ENCODE measurements at places on chromosomes 11 and 22. TPM values are rescaled to one million over a fixed set of nuclear protein-coding genes. Genes with fewer than 3 reads are reported as not detected.

DNA sequence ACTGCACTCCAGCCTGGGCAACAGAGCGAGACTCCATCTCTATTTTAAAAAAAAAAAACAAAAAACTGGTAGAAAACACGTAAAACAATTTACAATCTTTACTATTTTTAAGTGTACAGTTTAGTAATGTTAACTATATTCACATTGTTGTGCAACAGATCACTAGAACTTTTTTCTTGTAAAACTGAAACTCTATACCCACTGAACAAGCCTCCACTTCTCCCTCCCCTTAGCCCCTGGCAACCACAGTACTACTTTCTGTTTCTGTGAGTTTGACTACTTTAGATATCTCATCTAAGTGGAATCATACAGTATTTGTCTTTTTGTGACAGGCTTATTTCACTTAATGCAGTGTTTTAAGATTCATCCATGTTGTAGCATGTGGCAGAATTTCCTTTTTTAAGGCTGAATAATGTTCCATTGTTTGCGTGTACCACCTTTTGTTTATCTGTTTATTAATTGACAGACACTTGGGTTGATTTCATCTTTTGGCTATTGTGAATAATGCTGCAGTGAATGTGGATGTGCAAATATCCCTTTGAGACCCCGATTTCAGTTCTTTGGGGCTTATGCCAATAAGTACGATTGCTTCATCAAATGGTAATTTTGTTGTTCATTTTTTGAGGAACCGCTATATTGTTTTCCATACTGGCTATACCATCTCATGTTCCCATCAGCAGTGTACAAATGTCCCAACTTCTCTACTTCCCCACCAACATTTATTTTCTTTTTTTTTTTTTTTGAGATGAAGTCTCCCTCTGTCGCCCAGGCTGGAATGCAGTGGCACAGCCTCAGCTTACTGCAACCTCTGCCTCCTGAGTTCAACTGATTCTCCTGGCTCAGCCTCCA is 11.0 kb downstream of the DDB2 start:
- no peak for DNase-seq
- no peaks in the 10 kb centered on the region for H3K4me1 ChIP-seq
- no peak overlapping the region for H3K4me3 ChIP-seq
- H3K27me3 ChIP-seq: no peaks in the 10 kb centered on the region

DNA sequence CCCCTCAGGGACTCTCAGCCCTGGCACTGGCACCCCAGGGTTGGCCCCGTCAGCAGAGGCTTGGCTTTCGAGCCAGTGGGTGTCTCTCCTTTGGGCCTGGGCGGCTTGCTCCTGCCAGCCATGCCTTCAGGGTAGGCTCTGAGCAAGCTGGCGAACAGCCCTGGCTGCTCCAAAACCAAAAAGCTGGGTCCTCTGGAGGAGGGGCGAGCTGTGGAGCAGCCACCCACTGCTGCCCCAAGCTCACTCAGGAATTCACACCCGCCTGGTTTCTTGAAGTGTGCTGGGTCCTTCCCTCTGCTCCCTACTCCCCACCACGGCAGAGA is 6.2 kb downstream of the YDJC start:
- DNase-seq: no peak
- H3K4me3 ChIP-seq: no peak overlapping the region
- peak overlapping the region; percentile 77 for H3K27ac ChIP-seq
- peaks cover 40% of the 10 kb centered on the region for H3K4me1 ChIP-seq

GRCh38 chr11:84247926-84248325 is 961.8 kb upstream of the CCDC90B start:
- H3K36me3 ChIP-seq: no peaks in the 10 kb centered on the region
- no peak overlapping the region for H3K4me3 ChIP-seq
- no peak for DNase-seq
- peaks cover 15% of the 10 kb centered on the region for H3K4me1 ChIP-seq

- no peak for DNase-seq
- H3K27ac ChIP-seq: no peak overlapping the region
- peaks cover 3% of the 10 kb centered on the region for H3K27me3 ChIP-seq
- H3K4me3 ChIP-seq: no peak overlapping the region
Measured at GRCh38 chr11:17768547-17768946, 34.0 kb downstream of the KCNC1 start.

GRCh38 chr11:63920126-63920938 is 3.4 kb upstream of the RCOR2 start:
- peak overlapping the region; percentile 52 for H3K27ac ChIP-seq
- H3K27me3 ChIP-seq: no peaks in the 10 kb centered on the region
- no peak for DNase-seq
- H3K4me1 ChIP-seq: peaks cover 48% of the 10 kb centered on the region

- H3K4me1 ChIP-seq: peaks cover 9% of the 10 kb centered on the region
- no peak overlapping the region for H3K4me3 ChIP-seq
- DNase-seq: no peak
- no peaks in the 10 kb centered on the region for H3K27me3 ChIP-seq
- H3K36me3 ChIP-seq: no peaks in the 10 kb centered on the region
Measured at GRCh38 chr11:95585069-95585751, 204.4 kb downstream of the FAM76B start.

DNA sequence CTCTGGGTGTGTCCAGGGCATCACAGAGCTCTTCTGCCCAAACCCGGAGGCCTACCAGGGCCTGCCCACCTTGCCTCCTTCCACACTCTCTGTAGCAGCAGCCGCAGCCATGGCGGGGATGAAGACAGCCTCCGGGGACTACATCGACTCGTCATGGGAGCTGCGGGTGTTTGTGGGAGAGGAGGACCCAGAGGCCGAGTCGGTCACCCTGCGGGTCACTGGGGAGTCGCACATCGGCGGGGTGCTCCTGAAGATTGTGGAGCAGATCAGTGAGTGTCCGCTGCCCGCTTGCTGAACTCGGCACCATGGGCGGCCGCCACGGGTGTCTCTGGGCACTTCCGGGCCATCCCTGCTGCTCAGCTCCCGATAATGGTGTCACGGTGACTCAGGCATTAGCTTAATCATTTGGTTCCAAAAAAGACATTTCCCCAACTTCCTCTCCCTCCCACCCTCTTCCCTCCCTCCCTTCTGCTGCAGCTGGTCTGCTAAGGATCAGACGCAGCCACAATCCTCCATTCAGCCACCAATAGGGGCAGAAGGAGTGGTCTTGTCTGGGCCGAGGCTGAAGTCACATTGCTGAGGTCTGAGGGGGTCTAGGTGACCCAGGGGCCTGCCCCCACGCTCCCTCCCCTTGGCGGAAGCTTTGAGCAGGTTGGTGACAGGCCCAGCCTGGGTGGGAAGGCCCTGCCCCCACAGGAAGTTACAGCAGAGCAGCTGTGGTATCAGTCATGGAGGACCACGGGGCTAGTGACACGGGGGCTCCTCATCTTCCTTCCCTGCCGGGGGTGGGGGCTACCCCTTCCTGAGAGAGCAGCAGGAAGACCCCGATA is 950 bp downstream of the FERMT3 start:
- H3K4me3 ChIP-seq: peak overlapping the region; percentile 54
- peak overlapping the region; percentile 70 for H3K27ac ChIP-seq
- H3K27me3 ChIP-seq: no peaks in the 10 kb centered on the region
- peak; percentile 36 for DNase-seq

GRCh38 chr11:77547863-77548551 is 41.7 kb upstream of the AQP11 start:
- no peak overlapping the region for H3K27ac ChIP-seq
- H3K27me3 ChIP-seq: no peaks in the 10 kb centered on the region
- peak; percentile 38 for DNase-seq
- H3K4me3 ChIP-seq: no peak overlapping the region
- H3K36me3 ChIP-seq: no peaks in the 10 kb centered on the region
- peaks cover 9% of the 10 kb centered on the region for H3K4me1 ChIP-seq

GRCh38 chr11:79150966-79151365 is 289.9 kb downstream of the TENM4 start:
- H3K27me3 ChIP-seq: no peaks in the 10 kb centered on the region
- H3K36me3 ChIP-seq: no peaks in the 10 kb centered on the region
- no peak overlapping the region for H3K27ac ChIP-seq

GRCh38 chr11:4508886-4509285 is 26.4 kb downstream of the OR52K1 start:
- no peaks in the 10 kb centered on the region for H3K4me1 ChIP-seq
- H3K27me3 ChIP-seq: no peaks in the 10 kb centered on the region
- H3K27ac ChIP-seq: no peak overlapping the region
- no peaks in the 10 kb centered on the region for H3K36me3 ChIP-seq
- DNase-seq: no peak

- H3K4me1 ChIP-seq: no peaks in the 10 kb centered on the region
- no peak overlapping the region for H3K27ac ChIP-seq
- no peak for DNase-seq
- H3K4me3 ChIP-seq: no peak overlapping the region
- H3K27me3 ChIP-seq: peaks cover 40% of the 10 kb centered on the region
- no peaks in the 10 kb centered on the region for H3K36me3 ChIP-seq
Measured at GRCh38 chr22:21030621-21031544, 1.5 kb downstream of the SLC7A4 start.

GRCh38 chr22:41975299-41976069 is 6.2 kb downstream of the SEPTIN3 start:
- H3K4me1 ChIP-seq: peaks cover 25% of the 10 kb centered on the region
- no peaks in the 10 kb centered on the region for H3K36me3 ChIP-seq
- H3K27me3 ChIP-seq: no peaks in the 10 kb centered on the region
- H3K27ac ChIP-seq: peak overlapping the region; percentile 79
- H3K4me3 ChIP-seq: no peak overlapping the region

- H3K27ac ChIP-seq: peak overlapping the region; percentile 85
- H3K4me3 ChIP-seq: no peak overlapping the region
- H3K27me3 ChIP-seq: no peaks in the 10 kb centered on the region
- no peak for DNase-seq
- peaks cover 74% of the 10 kb centered on the region for H3K4me1 ChIP-seq
Measured at GRCh38 chr22:39177456-39177775, 24.9 kb upstream of the CBX7 start.

DNA sequence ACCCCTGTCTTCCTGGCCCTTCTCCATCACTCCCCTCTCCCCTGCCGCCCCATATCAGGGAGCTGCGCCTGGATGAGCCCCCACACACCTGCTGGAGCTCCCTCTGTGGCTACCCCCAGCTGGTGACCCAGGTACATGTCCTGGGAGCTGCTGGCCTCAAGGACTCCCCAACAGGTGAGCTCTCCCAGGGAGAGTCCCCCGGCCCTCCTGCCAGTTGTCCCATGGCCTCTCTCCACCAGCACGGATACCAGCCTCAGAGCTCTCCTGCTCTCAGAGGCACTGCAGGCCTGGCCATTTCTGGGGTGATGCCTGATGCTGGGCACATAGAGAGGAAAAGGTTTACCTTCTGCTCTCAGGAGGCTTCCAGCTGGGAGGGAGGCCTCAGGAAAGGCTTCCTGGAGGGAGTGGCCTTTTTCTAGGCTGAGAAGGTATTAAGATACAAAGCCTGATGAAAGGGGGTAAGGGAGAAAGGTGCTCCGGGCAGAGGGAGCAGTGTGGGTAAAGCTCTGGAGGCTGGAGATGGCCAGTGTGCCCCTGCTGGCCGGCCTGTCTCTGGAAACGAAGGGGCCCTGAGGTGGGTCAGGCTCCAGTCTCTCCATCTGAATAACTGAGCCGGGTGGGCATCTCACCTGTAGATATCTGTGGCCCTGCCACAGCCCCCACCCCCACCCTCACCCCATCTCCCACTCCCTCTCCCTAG is 6.0 kb upstream of the MYO7A start:
- no peak for DNase-seq
- H3K36me3 ChIP-seq: peaks cover 78% of the 10 kb centered on the region
- H3K27ac ChIP-seq: no peak overlapping the region
- no peaks in the 10 kb centered on the region for H3K27me3 ChIP-seq
- no peak overlapping the region for H3K4me3 ChIP-seq
- peaks cover 4% of the 10 kb centered on the region for H3K4me1 ChIP-seq

GRCh38 chr11:35009191-35009943 is 92.9 kb downstream of the PDHX start:
- H3K36me3 ChIP-seq: no peaks in the 10 kb centered on the region
- H3K27ac ChIP-seq: no peak overlapping the region
- DNase-seq: no peak
- no peaks in the 10 kb centered on the region for H3K27me3 ChIP-seq
- H3K4me3 ChIP-seq: no peak overlapping the region

DNA sequence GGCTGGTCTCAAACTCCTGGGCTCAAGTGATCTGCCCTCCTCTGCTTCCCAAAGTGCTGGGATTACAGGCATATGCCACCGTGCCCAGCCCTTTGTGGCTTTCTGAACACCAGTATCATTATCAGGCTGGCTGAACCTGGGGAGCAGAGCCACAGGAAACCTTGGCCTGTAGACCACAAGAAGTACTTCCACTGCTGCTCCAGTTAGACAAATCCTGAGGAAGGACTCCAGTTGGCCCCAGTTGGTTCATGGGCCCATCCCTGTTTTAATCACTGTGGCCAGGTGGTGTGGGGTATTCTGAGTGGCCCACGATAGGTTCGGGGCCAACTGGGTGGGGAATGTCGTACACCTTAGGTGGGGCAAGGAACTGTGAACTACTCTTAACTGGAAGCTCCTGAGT is 5.5 kb upstream of the DUSP18 start:
- DNase-seq: no peak
- no peaks in the 10 kb centered on the region for H3K36me3 ChIP-seq
- no peak overlapping the region for H3K4me3 ChIP-seq
- no peaks in the 10 kb centered on the region for H3K27me3 ChIP-seq
- H3K4me1 ChIP-seq: peaks cover 5% of the 10 kb centered on the region
- no peak overlapping the region for H3K27ac ChIP-seq

DNA sequence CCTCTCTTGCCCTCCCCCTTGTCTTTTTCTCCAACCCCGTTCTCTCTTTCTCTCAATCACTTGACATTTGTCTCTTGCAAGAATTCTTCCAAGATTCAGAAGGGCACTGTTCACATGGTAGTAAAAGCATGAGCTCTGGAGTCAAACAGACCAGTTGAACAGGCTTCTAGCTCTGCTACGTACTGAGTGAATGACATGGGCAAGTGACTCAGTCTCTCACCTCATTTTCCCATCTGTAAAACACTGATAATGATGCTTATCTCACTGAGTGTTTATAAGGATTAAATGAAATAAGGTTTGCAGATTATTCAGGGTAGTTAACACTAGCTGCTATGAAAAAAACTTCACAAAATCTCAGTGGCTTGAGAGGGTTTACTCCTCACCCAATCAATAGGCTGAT is 5.9 kb upstream of the IL10RA start:
- H3K27me3 ChIP-seq: peaks cover 6% of the 10 kb centered on the region
- H3K36me3 ChIP-seq: no peaks in the 10 kb centered on the region
- H3K4me1 ChIP-seq: no peaks in the 10 kb centered on the region
- H3K4me3 ChIP-seq: no peak overlapping the region
- no peak for DNase-seq
- H3K27ac ChIP-seq: no peak overlapping the region

GRCh38 chr11:118663902-118664301 is 15.5 kb downstream of the TREH start:
- H3K27ac ChIP-seq: no peak overlapping the region
- no peak for DNase-seq
- H3K27me3 ChIP-seq: no peaks in the 10 kb centered on the region
- H3K36me3 ChIP-seq: no peaks in the 10 kb centered on the region

- no peak for DNase-seq
- H3K27ac ChIP-seq: no peak overlapping the region
- H3K36me3 ChIP-seq: peaks cover 5% of the 10 kb centered on the region
- no peaks in the 10 kb centered on the region for H3K27me3 ChIP-seq
- H3K4me3 ChIP-seq: peak overlapping the region; percentile 12
- H3K4me1 ChIP-seq: peaks cover 25% of the 10 kb centered on the region
Measured at GRCh38 chr11:67438158-67438902, 848 bp upstream of the PTPRCAP start.

The POU2AF3 gene
- total RNA-seq: 0.87 TPM

The OR4B1 gene
- total RNA-seq: not detected

The CNTF gene
- 53.7 TPM for total RNA-seq

The TEX54 gene
- total RNA-seq: not detected

The STK33 gene
- 4.1 TPM for total RNA-seq

The SAA1 gene
- total RNA-seq: 14.9 TPM

The GALR3 gene
- total RNA-seq: not detected

The ADM gene
- total RNA-seq: 123 TPM

The PTPN5 gene
- total RNA-seq: 11.8 TPM

The OR2AG2 gene
- total RNA-seq: 0.22 TPM

The AP5B1 gene
- 22.5 TPM for total RNA-seq

Data from tibial nerve (tissue), 4 donors.